ENCODE measurements at places on chromosomes 3 and 15.

- DNase-seq, result no peak
Observed at GRCh38 chr3:194554473-194555123, 67.8 kb upstream of the ATP13A3 start.

DNA sequence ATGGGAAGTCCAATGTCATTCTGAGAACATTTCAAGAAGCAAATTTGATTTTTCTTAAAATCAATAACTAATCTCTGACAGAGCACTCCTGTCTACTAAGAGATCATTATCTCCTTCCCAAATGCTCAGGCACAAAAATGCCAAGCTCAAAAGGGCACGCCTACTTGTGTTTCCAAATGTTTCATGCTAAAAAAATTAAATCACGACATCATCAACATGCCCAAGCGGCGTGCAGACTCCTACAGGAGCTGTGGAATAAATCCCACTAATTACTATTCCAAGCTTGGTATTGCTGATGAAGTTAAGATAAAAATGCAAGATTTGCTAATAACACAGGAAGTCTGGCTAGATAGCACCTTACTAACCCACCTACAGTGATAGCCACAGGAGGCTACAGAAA, 140.8 kb downstream of the OSBPL10 start:
- no peak for DNase-seq

DNA sequence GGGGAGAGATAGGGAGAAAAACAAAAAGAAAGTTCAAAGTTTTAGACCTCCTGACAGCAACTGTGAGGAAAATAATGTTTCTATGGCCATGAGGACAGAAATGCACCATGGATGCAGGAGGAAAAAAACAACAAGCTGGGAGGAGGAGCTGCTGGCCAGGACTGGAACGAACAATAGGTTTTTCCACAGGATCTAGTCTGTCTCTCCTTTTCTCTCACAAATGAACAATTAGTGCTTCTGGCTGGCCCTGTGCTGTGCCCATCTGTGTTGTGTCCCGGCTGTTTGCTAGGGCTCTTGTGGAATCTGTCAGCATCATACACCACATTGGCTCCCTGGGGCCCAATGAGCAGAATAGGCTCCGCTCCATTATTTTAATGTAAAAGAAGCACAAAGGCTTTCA, 15.2 kb downstream of the GK5 start:
- no peak for DNase-seq

DNA sequence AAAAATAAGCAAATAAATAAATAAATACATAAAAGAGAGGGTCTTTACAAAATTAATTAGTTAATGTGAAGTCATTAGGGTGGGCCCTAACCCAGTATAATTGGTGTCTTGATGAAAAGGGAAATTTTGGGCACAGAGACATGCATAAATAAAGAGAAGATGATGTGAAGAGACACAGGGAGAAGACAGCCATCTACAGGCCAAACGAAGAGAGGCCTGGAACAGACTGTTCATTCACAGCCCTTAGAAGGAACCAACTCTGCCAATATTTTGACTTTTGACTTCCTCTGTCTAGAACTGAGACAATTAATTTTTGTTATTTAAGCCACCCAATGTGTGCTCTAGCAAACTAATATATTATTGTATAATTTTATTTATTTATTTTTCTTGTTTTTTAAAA, 29.6 kb upstream of the SELENOK start:
- DNase-seq, result no peak

GRCh38 chr3:142450881-142451280, 3.0 kb upstream of the XRN1 start:
- no peak for DNase-seq

DNA sequence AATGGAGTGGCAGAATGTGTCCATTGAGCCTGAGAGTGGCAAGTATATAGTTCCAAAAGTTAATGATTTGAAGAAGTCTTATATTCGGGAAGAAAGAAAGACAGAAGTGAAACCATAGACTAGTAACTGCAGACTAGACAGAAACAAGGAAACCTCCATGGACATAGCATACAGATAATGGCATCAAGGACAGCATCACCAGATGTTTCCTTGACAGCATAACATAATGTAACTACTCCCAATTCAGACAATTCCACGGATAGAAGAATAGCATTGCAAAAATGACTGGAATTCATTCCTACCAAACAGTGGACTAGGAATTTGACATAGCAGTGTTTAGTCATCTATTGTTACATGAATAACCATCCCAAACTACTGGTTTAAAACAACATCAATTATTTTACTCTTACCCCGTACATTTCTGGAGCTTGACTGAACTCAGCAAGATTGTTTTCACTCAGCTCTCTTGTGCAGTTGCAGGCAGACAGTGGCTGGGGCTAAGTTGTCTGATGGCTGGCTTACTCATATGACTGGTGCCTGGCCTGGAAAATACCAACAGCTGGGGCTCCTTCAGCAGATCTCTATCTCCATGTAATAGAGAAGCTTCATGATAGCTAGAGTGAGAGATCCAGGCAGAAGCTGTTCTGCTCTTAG, 109.7 kb upstream of the GADL1 start:
- peak; percentile 13 for DNase-seq
